Stimulated activated CD4-positive, alpha-beta T cell treated with anti-CD3 and anti-CD28 coated beads, TNF-alpha, amount 100 ng/mL, for 1 hour (primary cell): ENCODE measurements at places on chromosomes 12 and 14.

DNA sequence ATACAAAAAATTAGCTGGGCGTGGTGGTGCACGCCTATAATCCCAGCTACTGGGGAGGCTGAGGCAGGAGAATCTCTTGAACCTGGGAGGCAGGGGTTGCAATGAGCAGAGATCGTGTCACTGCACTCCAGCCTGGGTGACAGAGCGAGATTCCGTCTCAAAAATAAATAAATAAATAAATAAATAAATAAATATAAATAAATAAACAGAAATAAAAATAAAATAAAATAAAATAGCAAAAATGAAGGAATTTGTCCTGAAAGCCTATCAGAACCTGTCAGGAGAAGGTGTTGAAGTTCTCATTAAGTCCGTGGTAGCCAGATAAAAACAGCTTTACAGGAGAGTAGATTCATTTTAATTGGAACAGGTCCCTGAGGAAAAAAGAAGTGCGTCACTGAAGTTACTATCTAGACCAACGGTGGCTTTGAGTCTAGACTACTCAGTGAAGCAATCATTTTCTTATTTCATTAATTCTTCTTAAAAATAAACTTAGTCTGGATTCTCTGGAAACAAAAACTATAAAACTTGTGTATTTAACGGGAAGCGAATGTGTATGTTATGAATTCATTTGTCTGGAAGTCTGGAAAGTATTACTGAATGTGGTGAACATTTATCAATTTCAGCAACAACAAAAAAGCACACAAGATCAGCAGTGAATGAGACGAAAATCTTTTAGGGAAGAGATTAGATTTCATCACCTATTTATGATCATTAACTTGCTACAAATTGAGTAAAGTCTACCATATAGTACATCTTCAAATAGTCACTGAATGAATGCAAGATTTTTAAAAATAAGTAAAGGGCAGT is 248.5 kb upstream of the PDE3A start:
- no peak for DNase-seq

DNA sequence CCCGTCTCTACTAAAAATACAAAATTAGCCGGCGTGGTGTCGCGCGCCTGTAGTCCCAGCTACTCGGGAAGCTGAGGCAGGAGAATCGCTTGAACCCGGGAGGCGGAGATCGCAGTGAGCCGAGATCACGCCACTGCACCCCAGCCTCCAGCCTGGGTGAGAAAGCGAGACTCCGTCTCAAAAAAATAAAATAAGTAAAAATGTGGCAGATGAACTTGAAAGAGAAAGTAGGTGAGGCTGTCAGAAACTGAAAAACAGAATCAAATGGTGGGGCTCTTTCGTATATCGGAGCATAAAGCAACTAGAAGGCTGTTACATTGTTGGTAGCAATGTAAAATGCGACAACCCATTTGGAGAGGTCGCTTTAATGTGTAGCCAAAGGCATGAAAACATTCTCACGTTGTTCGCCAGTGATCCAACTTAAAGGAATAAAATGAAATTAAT is 767 bp upstream of the CCNT1 start:
- DNase-seq, result no peak

DNA sequence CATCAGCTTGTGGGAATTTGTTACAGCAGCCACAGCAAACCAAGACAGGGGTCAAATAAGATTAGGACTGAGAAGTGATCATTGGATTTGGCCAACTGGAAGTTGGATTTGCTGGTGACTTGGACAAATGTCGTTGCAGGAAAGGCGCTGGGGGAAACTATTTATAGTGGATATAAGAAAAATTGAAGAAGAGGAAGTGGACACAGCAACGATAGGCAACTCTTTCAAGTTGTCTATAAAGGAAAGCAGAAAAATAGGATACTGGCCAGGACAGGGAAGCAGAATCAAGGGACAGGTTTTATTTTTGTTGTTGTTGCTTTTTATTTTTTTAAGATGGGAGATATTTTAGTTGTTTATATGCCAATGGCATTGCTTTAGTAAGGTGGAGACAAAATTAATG is 56.2 kb upstream of the RTRAF start:
- DNase-seq, result no peak

DNA sequence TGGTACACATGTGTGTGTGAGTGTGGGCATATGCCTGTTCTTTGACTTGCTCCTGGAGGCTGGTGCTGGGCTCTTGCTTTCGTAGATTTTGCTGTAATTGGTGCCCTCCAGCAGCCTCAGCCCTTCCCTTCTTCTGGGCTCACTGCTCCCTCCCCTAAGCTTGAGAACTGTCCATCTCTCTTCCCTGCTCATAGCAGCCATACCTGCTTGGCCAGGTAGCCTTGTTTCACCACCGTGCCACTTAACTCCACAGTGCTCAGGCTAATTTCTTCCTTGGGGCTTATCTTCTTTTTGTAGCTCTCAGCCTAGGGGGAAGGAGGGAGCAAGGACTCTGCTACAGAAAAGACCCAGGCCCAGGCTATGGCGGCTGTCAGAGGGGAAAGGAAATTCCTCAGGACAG is 19.8 kb downstream of the PLEK2 start:
- no peak for DNase-seq

DNA sequence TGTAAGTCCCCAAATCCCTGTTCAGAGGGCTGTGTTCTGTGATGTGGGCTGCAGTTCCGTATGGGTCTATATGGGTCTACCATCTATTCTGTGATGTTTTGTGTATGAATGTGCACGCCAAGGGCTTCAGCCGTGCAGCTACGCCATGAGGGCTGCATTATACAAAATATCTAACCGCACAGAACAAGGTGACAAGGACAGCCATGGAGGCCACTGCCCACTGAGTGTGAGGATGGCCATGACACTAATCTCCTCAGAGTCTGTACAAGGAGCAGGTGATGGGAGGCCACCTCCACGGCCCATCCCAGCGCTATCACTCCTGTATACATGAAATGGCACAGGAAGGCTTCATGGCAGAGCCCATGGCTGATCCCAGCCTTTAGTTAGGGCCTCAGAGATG is 102.0 kb downstream of the DICER1 start:
- no peak for DNase-seq

GRCh38 chr12:6376079-6376869 is 911 bp upstream of the SCNN1A start:
- DNase-seq, result no peak

GRCh38 chr14:96146131-96146771 is 58.4 kb upstream of the BDKRB2 start:
- no peak for DNase-seq

DNA sequence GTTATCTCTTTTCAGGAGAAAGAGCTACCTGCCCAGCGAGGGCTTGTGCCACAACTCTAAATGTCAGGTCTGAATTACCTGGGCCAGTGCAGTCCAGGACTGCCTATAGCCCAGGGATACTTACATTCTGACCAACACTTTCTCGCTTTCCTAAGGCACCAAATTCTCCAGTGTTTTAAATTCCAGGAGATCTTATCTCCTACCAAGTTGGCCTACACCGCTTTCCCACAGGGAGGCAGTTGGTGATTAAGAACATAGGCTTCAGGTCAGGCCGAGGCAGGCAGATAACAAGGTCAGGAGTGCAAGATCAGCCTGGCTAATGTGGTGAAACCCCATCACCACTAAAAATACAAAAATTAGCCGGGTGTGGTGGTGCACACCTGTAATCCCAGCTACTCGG is 41.1 kb downstream of the RPS29 start:
- DNase-seq, result no peak

- no peak for DNase-seq
These were observed 94.5 kb upstream of the CPM start for GRCh38 chr12:69027411-69027881.

DNA sequence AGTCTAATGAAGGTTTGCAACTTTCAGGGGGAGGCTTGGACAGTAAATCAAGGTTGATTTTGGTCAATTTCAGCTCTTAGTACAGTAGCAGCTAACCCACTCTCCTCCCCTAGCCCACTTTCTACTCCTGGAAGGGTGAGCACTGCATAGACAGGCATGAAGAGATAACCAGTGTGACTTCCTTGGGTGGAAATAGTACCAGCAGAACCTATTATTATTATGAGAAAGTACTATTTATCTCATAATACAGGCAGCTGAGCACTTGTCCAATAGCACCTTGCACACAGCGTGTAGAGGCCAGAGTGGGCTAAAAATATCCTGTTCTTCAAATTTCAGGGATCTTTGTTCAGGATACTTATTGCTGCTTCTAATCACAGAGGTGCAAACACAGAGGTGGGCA is 96.2 kb upstream of the FKBP4 start:
- DNase-seq, result no peak

- DNase-seq, result no peak
These were observed 690 bp upstream of the RBP5 start for GRCh38 chr12:7129287-7129871.

DNA sequence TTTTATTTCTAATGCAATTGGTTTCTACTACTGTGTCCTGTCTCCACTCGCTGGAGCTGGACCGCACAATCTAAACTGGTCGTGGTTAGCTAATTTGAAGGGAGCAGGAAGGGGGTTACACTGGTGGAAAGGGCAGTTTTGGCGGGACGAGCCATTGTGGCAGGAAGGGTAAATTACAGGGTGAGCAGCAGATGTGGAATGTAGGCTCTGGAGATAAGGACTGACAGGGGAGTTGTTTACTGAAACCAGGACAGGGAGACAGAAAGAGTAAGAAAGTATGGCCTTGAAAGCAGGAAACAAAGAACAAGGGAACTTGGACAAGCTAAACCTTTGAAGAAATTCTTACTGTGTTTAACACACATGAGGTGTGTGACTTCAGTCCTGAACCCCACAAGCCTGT is 147.8 kb downstream of the ATXN7L3B start:
- no peak for DNase-seq

DNA sequence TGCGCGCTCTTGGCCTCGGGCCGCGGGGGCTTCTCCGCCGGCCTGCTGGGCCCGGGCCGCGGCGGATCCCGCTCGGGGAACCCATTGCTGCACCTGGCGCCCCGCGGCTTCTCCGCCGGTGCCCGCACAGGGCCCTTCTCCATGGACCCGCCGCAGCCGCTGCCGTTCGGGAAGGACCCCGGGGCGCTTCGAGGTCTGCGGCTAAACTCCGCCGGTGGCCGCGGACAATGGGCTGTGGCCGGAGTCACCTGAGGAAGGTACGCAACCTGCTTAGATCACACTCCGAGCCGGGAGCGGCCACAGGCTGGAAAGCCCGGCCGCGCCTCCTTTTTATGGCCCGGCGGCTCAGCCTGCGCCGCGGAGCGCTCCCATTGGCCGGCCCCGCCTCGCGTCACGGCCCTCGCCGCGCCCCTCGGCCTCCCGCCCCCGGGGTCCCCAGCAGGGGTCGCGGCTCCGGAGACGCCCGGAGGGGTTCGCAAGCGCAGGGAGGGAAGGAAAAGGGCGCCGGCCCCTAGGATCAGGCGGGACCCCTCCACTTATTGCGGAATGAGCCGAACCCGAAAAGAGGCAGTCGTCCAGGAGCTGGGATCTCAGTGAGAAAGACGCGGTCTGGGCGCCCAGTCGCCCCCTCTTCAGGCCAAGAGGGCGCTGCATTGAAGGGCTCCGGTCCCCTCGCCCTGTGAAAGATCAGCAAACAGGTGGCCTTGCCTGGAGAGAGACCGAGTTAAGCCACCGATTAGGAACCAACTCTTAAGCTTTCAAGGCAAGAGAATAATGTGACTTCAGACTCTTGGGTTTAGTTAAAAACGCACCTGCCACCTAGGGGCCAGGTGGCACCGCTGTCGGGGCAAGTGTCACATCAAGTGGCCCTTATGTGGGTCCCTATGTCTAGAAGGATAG is at the start of gene GCH1:
Gene GCH1, minus strand, starts transcription at position 306 of the 900 bp plus-strand sequence. Its CDS starts 163 bp downstream, at position 143.
- peak; percentile 58 for DNase-seq

DNA sequence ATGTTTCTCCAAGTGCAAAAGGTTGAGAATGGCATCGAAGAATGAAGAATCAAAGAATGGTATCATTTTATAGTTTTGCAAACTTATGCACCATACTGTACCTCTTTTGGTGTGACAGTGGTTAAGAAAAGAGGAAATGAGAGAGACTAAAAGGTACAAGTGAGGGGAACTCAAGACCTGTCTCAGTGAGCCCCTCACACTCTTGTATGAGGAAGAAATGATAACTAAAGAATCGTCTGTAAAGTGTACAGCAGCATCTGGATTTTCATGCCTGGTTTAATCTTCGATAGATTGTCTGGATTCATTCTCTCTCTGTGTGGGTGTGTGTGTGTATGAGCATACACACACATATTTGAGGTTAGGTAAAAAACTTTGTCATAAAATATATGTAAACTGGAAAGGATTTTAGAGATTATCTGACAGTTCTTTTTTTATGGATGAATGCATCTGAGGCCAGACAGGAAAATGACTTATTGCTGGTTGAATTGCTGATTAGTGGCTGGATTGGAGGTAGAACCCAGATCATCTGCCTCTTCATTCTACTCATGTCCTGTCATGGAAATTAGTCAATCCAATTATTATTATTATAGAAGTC is 16.0 kb upstream of the SLC38A2 start:
- no peak for DNase-seq

DNA sequence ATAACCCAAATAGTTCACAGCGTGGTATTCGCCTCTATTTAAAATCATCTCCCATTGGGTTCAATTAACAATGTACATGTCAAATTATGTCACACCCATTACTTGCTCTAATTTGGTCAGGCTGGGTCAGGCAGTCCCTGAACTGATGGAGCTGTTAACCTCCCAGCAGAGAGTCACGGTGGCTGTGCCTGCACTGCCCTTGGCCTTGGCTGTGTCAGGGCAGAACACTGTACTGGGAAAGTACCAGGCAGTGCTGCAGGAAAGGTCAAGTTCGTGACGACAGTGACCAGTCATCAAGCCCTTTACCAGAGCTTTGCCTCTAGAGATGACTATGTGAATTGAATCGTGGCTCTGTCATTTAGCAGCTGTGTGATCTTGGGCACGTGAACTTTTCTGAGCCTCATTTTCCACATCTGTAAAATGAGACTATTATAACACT is 100.0 kb downstream of the ARF6 start:
- DNase-seq, result no peak

- DNase-seq, result no peak
These were observed 3.2 kb downstream of the KDM2B start for GRCh38 chr12:121577443-121578180.

DNA sequence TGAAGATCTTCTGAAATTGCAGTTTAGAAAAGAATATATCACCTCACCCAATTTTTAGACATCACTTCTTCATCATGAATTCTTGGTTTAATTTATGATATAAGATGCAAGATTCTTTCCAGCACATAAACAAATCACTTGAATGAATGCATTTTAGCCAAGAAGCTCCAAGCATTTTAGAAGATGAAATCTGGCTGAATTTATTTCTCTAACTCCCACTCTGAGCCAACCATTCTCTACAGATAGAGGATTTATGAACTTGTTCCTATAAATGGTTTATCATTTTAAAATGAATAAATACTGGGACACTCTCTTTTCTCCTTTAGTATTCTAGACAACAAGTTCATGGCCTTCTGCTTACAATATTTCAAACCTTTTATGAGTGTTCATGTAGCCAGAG is 71.7 kb downstream of the GRIP1 start:
- no peak for DNase-seq

DNA sequence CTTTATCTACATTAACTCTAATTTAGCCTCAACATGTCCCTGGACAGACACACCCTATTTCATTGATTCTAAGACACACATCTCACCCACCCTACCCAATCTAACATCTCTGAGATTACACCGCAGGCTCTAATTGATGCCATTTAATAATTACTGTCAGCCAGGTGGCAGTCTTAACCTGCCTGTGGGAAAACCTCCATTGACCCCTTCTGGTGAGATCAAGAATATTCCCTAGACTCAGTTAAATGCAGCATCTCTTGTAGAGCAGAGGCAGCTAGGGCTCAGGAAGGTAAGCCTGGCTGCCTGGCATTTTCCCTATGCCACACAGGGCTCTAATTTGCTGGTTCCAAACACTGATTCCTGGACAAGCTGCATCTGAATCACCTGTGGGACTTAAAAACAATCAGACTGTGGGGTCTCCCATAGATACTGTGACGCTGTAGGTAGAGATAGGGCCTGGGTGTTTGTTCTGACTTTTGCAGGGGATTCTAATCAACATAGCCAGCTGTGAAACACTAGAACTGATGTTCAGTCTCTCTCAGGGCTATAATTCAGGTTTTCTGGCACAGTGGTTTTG is 14.3 kb downstream of the MCRS1 start:
- DNase-seq, result no peak
